ENCODE measurements at places on chromosomes 3 and 15. TPM values are rescaled to one million over a fixed set of nuclear protein-coding genes. Genes with fewer than 3 reads are reported as not detected.

DNA sequence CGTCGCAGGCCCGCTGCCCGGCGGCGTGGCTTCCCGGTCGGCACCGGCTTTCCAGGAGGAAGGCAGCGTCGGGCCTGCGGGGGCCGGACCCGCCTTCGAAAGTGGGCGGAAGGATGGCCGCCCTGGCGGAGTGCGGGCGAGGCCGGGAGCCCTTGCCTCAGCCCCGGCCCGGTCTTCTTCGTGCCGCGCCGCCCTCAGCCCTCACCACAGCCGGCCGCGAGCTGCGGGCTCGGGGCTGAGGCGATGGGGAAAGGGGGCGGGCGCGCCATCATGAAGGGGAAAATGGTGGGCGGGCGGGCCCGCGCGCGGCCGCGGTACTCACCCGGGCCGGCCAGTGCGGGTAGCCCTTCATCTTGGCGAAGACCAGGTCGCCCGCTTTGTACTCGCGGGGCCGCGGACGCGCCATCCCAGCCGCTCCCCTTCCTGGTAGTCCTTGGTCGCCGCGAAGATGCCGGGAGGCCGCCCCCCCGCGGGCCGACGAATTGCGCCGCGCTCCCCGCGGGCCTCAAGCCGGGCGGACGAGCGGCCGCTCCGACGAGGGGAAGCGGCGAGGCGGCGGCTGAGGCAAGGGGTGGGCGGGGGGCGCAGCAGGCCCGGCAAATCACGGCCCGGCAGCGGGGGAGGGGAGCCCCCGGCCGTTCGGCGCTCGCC is 489 bp downstream of the HDGFL3 start:
- no peak for DNase-seq

GRCh38 chr3:161203485-161204098 is 17.5 kb upstream of the NMD3 start:
- no peak for DNase-seq

Gene IL5RA
- polyA plus RNA-seq, result not detected

DNA sequence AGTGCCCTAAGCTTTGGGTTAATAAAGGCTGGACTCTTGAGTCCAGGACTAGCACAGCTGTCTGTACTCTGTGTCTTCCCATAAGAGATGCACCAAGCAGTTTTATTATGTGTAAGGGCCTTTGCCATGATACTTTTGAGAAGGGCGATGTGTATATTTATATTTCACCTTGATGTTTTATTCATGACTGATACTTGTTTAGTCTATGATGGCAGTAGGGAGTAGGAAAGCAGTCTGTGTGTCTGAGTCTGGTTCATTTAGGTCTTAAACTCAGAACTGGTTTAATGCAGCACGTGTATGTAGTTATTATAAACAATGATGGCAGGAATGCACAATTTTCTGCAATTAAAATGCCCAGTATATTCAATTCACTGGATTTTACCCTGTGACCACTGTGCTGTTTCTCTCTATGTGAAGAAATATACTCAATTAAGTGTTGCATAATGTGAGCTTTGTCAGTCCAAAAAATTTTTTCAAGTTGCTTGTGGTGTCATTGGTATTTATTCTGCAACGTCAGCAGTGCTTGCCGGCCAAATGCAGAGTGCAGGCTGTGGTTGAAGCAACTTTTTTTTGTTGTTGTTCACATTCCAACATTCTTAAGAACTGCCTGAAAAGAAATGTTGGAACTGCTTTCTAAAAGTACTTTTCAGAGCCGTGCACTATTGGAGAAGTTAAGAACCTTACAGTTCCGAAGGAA is 423.7 kb upstream of the SEMA6D start:
- peak; percentile 95 for DNase-seq

Gene SYNPR
- polyA plus RNA-seq, result not detected

Measured in IMR-90 (cell line).